NCI-H1048 (cell line): ENCODE measurements at places on chromosomes 16 and 17.

DNA sequence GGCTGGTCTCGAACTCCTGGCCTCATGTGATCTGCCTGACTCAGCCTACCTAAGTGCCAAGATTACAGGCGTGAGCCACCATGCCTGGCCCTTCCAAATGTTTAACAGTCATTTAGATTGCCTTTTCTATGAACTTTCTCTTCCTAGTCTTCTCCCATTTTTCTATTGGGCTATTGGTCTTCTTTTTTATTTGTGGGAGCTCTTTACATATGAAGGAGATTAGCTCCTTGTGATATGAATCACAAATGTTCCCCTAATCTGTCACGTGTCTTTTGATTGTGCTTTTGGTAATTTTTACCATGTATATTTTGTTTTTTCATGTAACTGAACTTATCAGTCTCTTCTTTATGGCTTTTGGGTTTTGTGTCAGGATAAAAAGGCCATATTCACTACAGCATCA, 11.9 kb downstream of the ADCY7 start:
- no peak for DNase-seq

DNA sequence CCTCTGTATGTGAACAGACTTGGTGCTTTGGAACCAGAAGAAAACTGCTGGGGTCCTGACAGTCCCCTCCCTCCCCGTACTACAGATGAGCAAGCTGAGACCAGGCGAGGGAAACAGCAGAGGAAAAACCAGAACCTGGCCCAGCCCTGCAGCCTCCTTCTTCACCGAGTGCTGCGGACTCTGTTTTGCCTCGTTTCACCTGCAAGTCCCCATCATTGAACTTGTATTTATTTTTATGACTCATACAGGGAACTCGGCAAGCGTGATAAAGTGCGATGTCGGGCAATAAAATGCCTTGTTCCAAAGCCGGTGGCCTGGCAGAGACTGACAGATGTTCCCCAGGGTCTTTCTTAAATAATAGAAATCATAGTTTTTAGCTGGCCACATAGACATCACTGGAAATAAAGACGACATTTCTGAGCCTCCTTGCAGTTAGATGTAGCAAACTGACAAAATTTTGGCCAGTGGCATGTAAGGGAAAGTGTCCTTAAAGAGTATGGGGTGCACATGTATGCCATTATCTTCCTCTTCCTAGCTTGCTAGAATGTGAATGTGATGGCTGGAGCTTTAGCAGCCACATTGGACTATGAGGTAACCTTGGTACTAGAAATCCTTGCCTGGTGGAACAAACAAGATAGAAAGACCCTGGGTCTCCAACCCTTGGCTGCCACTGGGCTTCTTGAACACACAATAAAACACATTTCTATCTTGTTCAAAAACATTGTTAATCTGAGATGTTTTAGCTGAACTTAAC, 128.6 kb downstream of the IRF8 start:
- no peak for DNase-seq

- DNase-seq = no peak
These were observed 27.9 kb downstream of the RPRML start for GRCh38 chr17:46950997-46951621.

DNA sequence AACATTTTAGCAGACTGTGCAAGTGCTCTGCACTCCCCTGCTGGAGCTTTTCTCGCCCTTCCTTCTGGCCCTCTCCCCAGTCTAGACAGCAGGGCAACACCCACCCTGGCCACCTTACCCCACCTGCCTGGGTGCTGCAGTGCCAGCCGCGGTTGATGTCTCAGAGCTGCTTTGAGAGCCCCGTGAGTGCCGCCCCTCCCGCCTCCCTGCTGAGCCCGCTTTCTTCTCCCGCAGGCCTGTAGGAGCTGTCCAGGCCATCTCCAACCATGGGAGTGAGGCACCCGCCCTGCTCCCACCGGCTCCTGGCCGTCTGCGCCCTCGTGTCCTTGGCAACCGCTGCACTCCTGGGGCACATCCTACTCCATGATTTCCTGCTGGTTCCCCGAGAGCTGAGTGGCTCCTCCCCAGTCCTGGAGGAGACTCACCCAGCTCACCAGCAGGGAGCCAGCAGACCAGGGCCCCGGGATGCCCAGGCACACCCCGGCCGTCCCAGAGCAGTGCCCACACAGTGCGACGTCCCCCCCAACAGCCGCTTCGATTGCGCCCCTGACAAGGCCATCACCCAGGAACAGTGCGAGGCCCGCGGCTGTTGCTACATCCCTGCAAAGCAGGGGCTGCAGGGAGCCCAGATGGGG, 3.1 kb downstream of the GAA start:
- no peak for DNase-seq

DNA sequence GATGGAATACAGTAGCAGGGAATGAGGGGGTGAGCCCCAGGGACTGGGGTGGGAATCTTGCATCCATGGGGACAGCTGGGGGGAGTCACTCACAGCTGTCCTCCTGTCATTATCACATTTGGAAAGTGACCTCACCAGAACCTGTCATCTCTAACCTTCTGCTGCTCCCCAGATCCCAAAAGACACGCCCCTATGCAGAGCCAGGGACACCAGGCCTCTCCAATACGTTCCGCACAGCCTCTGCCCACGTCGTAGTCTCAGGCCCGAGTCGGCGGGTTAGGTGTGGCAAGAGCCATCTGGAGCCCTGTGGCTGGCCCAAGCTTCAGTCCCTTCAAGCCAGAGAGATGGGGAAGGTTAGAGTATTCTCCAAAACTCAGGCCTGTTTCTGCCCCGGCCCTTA, 214.3 kb downstream of the ENGASE start:
- no peak for DNase-seq

- no peak for DNase-seq
These were observed 452 bp downstream of the SLC25A10 start for GRCh38 chr17:81712468-81713003.

DNA sequence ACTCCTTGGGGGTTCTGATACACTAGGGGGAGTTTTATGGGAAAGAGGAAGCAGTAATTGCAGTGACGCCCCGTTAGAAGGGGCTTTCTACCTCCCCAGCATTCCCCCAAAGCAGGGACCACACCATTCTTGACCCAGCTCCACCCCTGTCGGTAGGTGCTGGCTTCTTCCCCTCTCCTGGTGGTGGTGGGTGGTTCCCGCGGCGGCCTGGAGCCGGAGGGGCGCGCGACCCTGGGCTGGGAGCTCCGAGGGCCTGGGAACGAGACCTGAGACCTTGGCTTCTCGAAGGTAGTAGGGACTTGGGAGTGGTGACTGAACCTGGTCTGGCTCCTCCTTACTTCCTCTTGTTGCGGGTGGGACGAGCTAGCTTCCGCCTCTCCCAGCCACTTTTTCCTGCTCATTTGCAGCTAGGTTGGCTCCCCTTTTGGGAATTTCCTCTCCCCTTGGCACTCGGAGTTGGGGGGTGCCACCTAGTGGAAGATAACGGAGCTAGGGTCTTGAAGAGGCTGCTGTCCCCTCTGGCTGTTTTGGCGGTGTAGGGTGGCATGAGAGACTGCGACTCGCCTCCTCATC, 438 bp downstream of the GRN start:
- no peak for DNase-seq

- DNase-seq = no peak
These were observed 4.3 kb upstream of the NPW start for GRCh38 chr16:2015117-2015946.

DNA sequence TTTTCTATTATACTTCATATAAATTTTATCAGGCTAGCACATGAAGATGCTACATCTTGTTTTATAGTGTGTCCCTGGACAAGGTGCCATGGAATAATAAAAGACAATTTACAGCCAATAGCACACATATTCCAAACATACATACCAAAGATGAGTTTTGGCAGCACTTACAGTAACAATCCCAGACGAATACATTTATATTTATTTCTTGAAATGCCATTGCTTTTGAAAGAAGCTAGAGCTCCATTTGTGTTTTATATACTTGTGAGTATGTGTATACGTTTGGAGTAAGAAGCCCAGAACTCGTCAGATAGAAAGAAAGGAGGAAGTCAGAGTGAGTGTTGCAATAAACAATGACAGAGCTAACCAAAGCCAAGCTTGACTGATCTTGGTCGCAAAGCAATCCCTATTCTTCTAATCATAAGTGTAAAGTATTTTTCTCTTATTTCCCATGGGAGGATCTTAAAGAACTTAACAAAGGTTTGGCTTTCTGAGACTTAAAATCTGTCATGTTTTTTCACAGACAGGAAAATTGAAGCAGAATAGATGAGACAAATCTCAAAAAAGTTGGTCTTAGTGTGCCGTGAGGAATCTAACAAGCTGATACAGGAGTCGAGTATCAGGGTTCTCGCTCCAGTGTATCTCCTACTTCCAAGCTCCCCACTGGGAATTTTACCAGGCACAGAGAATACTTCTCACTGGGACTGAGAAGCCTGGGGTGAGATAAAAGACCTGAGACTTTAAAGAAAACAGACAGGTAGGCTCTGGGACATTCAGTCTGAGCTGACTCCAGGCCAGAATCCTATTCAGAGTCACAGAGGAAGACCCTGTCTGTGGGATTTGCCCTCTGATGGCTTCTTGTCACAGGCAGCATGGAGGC, 175.4 kb downstream of the AATF start:
- DNase-seq = no peak

GRCh38 chr16:63337264-63337663, 1301.0 kb upstream of the CDH8 start:
- no peak for DNase-seq

DNA sequence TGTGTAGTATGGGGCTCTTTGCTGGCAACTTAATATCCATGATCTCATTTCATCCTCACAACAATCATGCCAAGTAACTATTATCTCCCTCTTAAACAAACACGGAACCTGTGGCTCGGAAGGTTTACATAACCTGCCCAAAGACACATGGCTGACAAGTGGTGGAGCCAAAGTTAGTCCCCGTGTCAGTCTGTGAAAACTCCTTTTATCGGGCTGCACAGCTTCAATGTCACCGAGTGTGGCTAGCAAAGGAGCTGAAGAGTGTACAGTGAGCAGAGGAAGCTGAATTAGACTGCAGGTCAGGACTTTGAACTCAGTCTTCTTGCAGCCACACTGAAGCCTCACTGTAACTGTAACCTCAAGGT, 80.3 kb downstream of the PARN start:
- DNase-seq = no peak

DNA sequence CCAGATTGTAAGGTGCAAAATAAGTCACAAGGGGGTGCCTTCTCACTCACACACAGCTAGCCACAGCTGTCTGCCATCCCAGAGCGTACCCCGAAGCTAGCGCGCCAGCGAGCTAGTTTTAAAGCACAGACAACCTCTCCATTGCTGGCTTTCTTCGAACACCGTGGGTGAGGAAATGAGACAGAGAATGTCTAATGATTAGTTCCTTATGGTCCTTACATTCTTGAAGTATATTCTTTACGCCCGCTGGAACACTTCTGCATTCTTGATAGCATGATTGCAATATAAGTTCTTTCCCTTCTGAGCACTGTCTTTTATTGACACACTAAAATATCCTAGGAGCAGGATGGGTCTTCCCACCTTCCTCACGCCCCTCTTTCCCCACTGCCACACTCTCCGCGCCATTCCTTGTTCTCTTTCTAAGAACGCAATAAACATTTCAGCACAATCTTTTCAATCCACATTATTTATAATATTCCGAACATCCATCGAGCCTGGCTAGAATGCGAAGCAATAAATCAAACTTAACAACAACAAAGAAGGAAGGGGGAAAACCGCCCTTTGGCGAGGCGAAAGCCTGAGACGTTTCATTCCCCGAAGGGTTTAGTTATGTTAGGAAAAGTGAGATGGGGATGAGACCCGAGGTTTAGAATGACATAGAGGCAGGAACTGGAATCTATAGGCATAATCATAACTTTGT, 251.3 kb downstream of the NTN1 start:
- DNase-seq = no peak

DNA sequence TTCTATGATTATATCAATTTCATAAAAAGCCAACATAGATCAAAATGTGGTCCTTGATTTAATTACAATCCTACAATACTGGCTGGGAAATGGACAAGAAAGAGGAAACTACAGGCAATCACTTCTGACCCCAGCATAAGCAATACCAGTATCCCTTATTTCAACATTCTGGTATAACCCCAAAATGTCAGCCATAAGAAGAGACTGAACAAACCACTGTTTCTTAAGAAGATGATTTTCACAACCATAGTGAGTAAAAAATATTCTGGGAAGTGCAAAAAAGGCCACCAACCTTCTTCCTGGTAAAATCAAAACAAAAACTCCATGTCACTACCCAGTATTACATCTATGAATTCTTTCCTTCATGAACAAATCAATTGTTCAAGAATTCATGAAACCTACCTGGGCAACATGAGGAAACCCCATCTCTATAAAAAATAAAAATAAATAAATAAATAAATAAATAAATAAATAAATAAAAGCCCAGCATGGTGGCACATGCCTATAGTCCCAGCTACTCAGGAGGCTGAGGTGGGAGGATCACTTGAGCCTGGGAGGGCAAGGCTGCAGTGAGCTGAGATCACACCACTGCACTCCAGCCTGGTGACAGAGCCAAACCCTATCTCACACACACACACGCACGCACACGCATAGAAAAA, 7.5 kb downstream of the N4BP1 start:
- DNase-seq = no peak

DNA sequence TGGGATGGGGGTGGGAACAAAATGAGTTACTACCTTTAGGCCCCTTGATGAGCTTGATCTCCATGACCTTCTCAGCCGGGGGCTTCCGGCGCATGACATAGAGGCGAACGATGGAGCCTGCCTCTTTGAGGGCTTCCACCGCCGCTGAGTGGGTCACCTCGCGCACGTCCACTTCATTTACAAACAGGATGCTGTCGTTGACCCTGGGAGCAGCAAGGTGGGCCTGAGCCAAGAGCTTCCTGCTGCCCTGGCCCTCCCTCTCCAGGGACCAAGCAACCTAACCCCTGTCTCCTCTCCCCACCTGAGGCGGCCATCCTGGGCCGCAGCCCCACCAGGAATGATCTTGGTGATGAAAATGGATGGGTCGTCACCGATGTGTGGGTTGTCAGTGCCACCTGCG, 16.2 kb downstream of the DLG4 start:
- DNase-seq = no peak

- no peak for DNase-seq
These were observed 75.9 kb downstream of the NLK start for GRCh38 chr17:28118362-28118761.

DNA sequence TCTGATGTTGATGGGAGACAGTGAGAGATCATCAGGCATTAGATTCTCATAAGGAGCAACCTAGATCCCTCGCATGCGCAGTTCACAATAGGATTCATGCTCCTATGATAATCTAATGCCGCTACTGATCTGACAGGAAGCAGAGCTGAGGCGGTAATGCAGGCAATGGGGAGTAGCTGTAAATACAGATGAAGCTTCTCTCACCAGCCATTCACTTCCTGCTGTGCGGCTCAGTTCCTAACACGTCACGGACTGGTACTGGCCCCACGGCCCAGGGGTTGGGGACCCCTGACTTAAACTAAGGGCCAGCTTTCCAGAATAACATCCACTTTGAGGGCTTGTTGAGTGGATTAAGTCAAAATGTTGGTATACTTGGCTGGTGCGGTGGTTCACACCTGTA, 2.6 kb upstream of the TMEM219 start:
- DNase-seq = no peak

GRCh38 chr17:12410717-12411116, 255.0 kb upstream of the MYOCD start:
- DNase-seq = no peak

- DNase-seq = no peak
These were observed 149.4 kb upstream of the HS3ST2 start for GRCh38 chr16:22664561-22664997.
